Central memory CD8-positive, alpha-beta T cell (primary cell): ENCODE measurements at places on chromosomes 4 and X.

- no peak overlapping the region for H3K4me3 ChIP-seq
- no peak for DNase-seq
- no peaks in the 10 kb centered on the region for H3K36me3 ChIP-seq
- no peaks in the 10 kb centered on the region for H3K4me1 ChIP-seq
- H3K27ac ChIP-seq = no peak overlapping the region
Measured at GRCh38 chrX:22313766-22314165, 41.1 kb downstream of the CBLL2 start.

- no peaks in the 10 kb centered on the region for H3K27me3 ChIP-seq
- H3K36me3 ChIP-seq = peaks cover 3% of the 10 kb centered on the region
- H3K4me1 ChIP-seq = no peaks in the 10 kb centered on the region
- no peak overlapping the region for H3K4me3 ChIP-seq
- H3K27ac ChIP-seq = no peak overlapping the region
Measured at GRCh38 chr4:127000846-127001245, 631.9 kb upstream of the INTU start.

DNA sequence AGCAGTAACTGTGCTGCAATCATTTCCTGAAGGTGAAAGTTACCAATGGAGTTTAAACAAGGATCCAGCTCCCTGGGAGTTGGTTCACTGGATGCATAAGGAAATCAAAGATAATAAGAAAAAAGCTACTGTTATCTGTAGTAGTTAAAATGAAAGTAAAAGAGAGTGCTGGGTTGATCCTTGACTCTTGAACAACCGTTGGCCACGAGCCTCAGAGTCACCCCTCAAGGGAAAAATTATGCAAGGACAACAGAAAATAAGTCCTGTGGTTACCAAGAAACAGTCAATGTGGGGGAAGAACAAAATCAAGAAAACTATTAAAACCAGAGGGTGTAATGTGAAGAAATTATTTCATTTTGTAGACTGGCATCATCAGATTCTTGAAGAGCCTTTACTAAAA is 49.7 kb upstream of the DDIT4L start:
- no peaks in the 10 kb centered on the region for H3K36me3 ChIP-seq
- no peaks in the 10 kb centered on the region for H3K27me3 ChIP-seq
- peaks cover 8% of the 10 kb centered on the region for H3K4me1 ChIP-seq
- H3K27ac ChIP-seq = no peak overlapping the region

GRCh38 chr4:174316546-174316945 is 32.8 kb downstream of the CEP44 start:
- no peaks in the 10 kb centered on the region for H3K27me3 ChIP-seq
- H3K4me1 ChIP-seq = peaks cover 6% of the 10 kb centered on the region
- H3K36me3 ChIP-seq = peaks cover 14% of the 10 kb centered on the region
- no peak overlapping the region for H3K27ac ChIP-seq
- no peak for DNase-seq
- no peak overlapping the region for H3K4me3 ChIP-seq

DNA sequence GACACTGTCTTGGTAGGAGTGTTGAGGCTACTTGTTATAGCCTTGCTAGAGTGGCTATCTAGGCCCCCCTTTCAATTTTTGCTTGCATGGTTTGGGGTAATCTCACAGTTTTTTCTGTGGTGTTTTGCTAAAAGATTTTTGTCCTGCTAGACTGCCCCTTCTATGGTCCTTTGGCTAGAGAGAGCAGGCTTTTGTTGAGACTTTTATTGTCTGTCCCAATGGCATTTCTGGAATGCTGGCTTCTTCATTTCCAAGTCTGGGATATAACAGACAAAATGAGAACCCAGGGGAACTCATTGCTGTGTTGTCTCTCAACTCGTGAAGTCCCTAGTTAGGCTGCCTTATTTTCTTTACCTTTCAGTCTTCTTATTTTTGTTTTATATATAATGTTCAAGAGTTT is 160.2 kb upstream of the ZC4H2 start:
- no peak overlapping the region for H3K27ac ChIP-seq
- DNase-seq = no peak
- no peaks in the 10 kb centered on the region for H3K27me3 ChIP-seq
